Activated gamma-delta T cell (primary cell): ENCODE measurements at places on chromosomes 5 and 9.

DNA sequence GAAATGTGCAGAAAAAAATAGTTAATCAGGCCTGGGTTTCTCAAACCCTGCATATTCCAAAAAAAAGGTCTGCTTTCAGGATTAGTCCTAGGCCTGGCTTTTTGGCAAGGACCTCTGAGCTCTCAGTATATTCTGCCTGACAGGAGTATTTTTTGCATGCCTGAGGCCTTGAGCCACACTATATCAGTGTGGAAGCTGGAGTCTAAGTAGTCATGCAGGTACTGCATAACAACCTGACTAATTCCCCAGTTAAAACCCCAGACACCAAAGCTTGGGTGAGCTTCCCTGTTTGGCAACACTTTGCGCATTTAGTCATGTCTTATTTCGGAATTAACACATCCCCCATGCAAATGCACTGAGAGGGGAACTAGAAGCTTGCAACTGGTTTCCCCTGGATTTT, 359.5 kb downstream of the CETN3 start:
- DNase-seq, result no peak

DNA sequence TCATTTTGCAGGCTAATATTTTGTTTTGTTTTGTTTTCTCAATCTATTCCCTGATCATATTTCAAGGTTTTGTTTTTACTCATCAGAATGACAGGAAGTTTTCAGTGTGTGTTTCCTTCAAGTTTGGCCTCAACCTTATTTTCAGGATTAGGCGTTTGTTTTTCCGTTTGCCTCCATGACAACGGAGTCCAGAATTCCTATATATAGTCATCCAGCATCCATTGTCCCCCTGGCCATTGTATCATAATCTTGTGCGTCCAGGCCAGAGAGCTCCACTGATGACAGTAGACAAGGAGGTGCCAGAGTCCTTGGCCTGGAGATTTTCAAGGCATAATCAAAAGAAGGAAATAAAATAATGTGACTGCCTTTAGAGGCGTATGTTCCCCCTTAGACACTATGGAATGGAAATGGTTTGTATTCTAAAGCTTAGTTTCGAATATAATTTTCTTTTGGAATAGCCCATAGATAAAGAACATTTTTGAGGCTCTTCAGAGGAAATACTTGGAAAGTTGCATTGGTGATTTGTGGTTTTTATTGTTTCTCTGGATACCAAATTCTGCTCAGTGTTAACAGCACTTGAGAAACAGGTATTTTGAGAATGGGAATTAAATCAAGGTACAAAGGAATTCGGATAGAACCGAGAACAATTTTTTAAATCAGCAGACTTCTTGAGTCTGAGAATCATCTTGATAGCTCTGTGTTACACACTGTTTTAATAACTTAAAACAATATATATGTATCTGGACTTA, 99.8 kb downstream of the ZNF462 start:
- no peak for DNase-seq

DNA sequence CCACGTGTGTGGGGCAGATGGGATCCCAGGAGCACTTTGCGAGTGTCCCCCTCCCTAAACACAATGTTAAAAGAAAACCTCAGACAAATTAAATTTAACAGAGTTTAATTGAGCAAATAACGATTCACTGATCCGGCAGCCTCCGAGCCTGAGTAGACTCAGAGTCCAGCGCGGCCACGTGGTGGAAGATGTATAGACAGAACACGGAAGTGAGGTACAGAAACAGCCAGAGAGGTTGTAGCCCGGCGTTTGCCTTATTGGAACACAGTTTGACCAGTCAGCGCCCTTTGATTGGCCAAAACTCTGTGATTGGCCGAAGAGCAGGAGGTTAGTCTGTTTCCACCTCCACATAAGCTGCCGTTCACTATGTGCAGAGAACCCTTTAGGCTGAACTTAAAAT, 363.0 kb upstream of the IRX2 start:
- no peak for DNase-seq

- DNase-seq, result no peak
Observed at GRCh38 chr5:170628028-170628427, 124.2 kb downstream of the KCNIP1 start.

DNA sequence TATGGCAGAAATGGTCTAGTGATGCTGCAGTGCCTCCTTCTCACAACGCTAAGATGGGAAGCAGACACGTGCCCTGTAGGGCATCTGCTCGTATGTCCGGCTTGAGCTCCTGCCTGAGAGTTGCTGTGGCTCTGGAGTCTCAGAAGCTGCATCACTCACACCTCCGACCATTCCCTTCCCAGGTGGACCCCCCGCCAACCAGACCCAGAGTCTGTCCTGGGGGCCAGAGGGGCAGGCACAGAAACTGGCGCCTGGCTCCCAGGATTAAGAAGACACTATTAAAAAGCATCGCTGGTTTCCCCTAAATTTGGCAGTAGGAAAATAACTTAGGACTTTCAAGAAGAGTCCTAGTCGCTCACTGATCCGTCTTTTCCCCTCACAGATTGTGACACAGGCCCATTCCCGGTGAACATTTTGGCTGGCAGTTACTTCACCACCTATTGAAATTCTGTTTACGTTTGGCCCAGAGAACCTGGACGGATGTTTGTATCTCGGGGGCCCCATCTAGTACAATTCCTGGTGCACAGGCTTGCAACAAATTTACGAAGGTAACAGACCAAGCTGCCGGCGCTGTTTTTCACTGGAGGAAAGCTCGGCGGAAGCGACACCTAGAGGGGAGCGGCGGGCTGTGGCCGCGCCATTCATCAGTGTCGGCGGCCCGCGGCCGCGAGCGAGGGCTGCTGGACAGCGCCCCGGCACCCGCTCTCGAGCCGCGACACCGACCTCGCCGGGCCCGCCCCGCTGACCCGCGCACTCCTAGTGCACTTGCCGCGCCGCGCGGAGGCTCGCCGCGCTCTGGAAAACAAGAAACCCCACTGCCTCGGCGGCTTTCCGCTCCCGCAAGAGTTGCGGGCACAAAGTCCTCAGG, 1.6 kb downstream of the FSTL4 start:
- no peak for DNase-seq

GRCh38 chr5:75526070-75526469, 14.4 kb downstream of the POLK start:
- no peak for DNase-seq

DNA sequence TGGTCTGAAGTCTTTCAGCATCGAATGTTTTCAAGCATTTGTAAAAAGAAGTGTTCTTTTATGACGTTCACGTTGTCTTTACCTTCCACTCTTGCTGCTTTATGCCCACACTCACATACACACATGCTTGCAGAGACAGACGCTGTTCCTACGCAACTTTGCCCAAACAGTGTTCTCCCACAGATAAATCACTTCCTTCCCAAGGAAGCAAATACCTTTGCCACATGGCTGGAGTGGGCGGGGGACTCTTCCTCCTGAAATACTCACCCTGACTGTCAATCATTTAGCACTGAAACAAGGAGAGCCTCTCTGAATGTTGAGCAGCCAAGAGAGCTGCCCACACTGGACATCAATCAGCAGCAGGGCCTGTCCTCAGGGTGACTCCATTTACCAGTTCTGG, 22.4 kb upstream of the ASTN2 start:
- no peak for DNase-seq

- DNase-seq, result no peak
Observed at GRCh38 chr9:127021664-127022363, 100.6 kb downstream of the ANGPTL2 start.
